ENCODE measurements at places on chromosomes 4 and X.

DNA sequence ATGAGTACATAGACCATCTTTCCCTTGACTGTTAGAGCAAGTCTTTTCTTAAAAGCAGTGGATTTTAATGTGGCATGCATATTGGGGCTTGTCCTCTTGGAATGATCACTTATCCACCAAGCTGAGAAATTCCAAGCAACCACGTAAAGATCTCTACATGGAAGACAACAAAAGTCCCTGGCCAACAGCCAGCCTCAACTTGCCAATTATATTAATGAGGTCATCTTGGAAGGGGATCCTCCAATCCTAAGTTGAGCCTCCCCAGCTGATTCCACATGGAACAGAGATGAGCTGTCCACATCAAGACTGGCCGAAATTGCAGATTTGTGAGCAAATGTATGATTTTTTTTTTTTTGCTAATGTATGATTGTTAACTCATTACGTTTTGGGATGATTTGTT, 20.6 kb upstream of the FTHL17 start:
- DNase-seq = no peak

DNA sequence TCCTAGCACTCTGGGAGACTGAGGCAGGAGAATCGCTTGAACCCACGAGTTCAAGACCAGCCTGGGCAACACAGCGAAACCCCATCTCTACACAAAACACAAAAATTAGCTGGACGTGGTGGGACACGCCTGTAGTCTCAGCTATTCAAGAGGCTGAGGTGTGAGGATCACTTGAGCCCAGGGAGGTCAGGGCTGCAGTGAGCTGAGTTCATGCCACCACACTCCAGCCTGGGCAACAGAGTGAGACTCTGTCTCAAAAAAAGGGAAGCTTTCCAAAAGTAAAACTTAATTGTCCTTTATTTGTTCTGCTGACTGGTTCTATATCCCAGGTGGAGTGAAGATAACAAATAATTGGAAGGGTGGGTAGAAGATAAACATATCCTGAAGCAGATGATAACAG, 45.6 kb downstream of the ABCG2 start:
- DNase-seq = no peak

DNA sequence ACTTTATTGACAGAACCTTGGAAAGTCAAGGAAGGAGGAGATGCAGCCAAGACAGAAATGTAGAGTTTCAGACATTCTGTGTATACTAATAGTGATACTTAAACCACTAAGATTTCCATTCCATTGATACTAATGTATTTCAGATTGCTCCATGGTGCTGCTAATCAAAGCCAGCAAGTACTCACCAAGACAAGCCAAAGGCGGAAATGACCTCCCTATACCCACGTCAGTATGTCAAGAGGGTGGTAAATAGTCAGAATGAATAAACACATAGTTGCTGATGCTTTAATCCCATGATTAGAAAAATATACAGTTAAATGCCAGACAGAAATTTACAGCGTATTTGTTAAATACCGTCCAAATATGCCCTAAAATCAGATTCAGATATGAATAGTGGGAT, 417.8 kb upstream of the INTU start:
- no peak for DNase-seq

- no peak for DNase-seq
These were observed 19.2 kb upstream of the RNF4 start for GRCh38 chr4:2449511-2450392.

DNA sequence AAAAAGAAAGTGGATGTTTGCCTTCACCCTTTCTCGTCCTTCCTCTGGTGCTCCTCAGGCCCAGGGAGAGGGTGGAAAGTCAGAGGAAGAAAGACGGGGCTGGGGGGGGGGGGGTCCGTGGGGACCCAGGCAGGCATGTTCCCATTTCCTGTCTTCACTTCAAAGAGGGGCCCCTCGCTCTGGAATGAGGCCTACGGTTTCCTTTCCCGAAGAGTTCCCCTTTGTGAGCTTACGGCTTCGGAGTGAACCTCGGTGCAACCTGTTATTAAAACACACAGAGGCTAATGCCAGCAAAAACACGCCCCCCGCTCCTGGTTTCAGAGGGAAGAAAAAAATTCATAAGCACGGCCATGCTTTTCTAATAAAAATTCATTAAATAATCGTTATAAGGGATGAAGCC, 40.1 kb downstream of the SHOX start:
- no peak for DNase-seq

DNA sequence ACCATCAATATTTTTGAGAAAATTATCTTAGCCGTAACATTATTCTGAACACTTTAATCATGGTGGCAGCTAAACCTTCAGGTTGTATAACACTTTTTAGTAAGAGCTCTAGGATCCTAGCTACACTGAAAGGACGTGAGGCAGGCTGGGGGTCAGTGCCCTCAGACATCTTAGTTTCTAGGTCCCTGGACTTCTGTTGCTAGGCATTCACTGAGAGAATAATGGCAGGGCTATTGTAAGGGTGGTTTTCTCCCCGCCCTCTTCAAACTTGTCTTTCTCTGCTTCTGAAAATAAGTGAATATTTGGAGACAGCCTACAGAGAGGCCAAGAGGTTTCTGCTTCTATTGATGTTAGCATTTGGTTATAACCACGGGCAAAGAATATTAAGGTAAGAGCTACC, 15.4 kb upstream of the MMRN1 start:
- no peak for DNase-seq

- DNase-seq = no peak
These were observed 330.9 kb downstream of the CXXC4 start for GRCh38 chr4:104163820-104164219.

DNA sequence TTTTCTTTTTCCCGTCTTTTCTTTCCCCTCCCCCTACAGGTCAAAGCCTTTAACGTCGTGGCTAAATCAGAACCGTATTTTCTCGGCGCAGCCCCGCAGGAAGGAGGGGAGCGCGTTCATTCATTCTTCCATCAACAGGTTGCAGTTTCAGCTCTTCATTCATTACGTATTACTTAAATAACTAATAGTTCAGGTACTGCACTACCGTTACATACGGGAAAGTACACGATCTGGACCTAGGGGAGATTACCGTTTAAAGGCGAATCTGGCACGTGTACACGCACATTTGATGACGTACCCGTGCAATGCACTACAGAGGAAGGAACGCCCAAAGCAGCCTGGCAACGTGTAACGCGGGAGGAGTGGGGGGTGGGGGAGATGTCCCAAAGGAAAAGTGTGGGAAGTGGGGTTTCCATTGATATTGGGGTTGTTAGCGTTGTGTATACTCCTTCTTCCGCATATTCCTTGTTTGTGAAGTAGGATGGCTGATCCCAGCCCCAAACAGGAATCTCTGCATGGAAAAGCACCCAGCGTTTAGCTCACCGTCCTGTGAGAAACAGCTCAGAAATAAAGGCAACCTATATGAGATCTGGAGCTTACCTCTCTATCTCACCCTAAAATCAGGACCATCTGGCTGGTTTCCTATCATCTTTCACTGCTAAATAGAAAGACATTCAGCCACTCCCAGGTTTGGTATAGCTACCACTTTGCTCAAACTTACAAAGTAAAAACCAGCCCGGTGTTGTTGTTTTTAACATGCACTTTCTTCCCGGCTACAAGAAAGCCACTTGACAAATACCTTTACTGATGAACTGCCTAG, 585 bp upstream of the SEC24D start:
- DNase-seq = peak; percentile 65

DNA sequence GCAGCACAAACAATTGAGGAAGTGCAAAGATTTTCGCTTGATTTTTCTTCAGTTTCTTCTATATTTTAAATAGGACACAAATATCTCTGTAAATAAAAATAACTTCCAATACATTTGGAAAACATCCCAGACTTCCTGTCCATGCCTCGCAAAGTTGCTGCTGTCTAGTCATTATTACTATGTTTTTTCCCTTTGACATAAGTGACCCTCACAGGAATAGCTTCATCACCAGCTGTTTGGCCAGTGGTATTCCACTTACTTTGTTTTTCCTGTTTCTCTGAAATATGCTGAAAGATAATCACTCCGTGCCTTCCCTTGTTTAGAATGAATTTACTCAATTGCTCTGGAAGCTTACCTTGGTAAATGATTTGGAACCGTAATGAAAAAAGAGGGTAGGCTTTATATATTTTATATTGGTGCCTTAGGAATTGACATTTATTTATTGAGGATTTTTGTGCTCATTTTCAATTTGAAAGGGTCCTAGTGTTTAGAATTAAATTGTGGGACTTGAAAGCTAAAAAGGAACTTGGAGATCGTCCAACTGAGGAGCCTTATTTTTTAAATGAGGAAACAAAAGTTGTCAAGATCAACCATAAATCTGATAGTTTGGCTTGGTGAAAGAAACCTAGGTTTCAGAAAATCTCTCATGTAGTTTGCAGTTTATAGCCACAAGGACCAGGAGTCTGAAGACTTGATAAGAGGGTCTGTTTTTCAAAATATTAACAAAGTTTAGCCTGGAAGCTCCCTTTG, 65.6 kb downstream of the CDKL5 start:
- DNase-seq = no peak

DNA sequence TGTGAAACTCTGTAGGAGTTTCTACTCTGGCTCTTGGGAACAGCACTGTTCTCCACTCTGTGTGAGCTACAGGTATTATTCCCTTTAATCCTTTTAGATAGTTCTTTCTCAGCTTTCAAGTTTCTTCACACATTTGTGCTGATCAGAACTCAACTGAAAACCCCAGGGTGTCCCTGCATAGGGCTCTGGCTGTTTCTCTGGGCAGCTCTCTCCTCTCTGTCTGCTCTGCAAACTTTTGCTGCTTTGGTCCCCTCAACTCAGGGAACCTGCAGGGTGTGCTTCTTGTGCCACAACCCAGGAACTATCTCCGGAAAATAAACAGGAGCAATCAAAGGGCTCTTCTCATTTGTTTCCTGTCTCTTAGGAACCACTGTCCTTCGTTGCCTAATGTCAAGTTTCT, 196.6 kb upstream of the GABRA2 start:
- no peak for DNase-seq

DNA sequence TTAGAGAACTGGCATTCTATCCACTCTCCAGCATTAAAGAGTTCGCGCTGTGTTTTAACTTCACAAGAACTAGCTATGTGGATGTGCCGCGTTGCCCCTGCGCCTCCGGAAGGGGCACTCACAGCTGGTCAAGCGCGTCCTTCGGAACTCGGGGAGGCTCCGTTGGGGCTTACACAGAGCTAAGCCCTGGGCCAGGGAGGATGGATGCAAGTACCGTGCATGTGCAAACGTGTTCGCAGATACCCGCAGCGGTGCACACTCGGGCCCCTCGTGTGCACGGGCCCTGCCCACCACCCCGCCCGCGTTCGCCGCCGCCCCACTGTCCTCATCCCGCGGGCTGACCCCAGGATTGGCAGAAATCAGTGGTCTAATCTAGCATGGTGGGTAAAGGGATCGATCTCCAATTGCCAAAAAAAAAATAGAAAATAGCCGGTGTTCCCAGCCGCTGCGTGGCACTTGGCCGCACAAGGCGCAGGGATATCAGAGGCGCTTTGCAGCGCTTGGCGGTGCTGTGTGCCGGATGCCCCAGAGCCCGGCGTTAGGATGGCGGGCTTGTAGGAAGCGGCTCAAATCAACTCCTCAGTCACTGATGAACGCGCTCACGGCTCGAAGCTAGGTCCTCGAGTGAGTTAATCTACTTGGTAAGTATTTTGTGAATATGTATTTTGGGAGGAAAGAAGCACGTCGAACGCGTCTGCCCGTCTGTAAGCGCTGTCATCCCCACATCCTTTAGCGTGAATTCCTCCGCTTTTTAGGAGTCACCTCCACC, 989 bp upstream of the PCDH10 start:
- DNase-seq = no peak

GRCh38 chr4:156898373-156899117, 73.1 kb downstream of the PDGFC start:
- DNase-seq = no peak

DNA sequence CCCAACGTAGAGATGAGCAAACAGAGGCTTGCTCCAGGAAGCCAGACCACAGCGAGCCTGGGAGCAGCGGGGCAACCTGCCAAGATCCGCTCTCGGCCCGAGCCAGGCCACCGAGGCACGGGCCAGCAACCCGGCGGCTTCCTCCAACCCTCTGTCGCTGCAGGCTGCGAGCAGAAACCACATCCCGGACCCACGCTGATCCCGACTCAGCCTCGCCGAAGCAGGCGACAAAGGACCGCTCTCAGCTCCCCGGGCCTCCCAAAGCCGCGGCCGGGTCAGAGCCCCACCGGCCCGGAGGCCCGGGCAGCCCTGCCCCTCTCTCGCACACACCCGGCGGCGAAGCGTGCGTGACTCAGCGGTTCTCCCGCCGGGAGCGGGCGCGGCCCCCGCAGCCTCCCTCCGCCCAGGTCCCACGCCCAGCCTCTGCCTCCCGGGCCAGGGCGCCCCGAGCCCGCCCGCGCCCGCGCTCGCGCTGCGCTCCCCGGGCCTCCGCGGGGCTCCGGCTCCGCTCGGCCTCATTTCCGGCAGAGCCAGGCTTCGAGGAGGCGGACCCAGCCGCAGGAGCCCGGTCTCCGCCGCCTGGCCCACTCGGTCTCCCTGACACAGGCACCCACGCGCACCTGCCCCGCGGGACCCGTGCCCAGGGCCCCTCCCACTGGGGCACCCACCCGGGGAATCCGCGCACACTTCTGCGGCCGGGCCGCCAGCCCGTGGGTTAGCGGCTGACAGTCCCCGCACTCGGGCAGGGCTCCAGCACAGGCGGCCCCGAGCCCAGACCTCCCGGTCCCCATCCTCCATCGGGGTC, 1.7 kb downstream of the PPP2R2C start:
- no peak for DNase-seq

GRCh38 chr4:146049802-146050201, 111.2 kb upstream of the ZNF827 start:
- DNase-seq = no peak

DNA sequence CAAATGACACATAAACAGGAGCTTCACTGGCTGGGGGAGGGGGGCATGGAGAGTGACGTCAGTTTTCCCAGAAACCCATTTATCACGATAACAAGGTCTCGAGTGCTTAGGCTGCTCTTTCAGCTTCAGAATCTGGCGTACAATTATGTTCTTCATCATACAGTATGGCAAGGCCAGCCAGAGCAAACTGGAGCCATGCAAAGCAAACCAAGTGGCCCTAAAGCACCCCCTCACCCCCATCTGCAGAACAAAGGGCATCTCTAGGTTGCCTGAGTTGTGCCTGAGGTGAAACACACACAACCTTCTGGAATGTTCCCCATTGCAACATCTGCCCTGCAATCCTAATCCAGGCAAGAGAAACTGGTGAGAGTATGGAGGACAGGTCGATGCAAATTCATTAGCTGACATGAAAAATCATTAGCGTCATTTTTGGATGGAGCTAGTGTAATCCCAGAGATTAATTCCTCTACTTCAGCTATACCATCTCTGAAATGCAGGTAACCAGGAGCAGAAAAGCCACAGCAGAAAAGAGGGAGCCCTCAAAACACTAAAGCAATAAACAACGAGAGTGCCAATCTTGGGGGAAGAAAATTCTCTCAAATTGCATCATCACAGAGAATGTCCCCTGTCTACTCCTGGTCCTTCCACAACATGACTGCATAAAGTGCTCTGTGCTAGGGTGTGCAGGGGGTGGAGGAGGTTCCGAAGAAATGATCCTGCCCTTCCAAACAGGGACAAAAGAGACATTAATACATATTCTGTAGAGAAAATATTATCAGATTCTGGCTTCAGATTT, 1.8 kb downstream of the SEPTIN6 start:
- DNase-seq = peak; percentile 82

DNA sequence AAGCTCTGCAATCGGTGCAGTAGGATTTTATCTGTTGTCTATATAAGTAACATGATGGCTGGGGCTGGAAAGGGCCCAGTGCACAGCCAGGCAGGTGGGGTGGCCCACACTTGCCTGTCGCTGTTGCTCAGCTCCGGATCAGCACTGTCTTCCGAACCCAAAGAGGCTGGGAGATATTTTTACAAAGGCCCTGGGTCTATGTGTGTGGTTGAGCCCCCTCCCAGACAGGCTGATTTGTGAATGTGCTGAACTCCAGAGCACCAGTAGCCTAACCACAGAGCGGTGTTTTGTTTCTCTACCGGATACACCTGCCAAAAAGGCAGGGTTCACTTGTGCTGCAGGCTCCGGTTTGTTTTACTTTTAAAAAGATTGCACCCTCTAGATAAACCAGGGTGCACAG, 33.5 kb upstream of the CHRNA9 start:
- DNase-seq = peak; percentile 68

Data from activated CD4-positive, alpha-beta T cell treated with anti-CD3 and anti-CD28 coated beads, Interleukin-2, amount 50 U/mL, for 16 hours (primary cell).